Effector memory CD8-positive, alpha-beta T cell (primary cell): ENCODE measurements at places on chromosomes 7 and 10.
A peak's percentile ranks its signal among the peaks of the same experiment; 100 is the strongest.

DNA sequence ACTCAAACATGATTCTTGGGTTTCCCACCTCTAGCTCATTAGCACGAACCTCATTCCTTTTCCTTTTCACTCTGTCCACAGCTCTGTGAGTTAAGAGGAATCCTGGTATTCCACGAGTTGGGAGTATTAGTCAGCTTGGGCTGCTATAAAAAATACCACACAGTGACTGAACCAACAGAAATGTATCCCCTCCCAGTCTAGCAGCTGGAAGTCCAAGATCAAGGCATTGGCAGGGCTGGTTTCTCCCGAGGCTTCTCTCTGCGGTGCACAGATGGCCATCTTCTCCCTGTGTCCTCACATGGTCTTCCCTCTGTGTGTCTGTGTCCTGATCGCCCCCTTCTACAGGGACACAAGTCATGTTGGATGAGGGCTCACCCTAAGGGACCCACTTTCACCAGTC lies 261.6 kb downstream of the TNS3 start:
- DNase-seq = no peak

DNA sequence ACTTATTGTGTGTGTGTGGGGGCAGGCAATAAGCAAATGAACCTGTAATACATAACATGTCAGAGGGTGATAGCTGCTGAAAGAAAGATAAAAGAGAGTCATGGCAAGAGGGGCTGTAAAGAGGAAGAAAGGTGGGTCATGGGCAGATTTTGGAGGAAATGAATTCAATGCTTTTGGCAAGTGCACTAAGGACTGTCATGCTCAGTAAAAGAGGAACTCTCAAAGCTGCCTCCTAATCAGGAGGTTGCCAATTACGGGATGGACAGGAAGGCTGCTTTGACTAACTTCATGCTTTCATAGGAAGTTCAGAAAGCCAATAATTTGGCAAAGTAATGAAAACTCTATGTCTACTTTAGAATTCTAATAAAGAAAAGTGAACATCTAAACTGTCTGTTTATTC lies 401.2 kb downstream of the SH2D4B start:
- DNase-seq = no peak

DNA sequence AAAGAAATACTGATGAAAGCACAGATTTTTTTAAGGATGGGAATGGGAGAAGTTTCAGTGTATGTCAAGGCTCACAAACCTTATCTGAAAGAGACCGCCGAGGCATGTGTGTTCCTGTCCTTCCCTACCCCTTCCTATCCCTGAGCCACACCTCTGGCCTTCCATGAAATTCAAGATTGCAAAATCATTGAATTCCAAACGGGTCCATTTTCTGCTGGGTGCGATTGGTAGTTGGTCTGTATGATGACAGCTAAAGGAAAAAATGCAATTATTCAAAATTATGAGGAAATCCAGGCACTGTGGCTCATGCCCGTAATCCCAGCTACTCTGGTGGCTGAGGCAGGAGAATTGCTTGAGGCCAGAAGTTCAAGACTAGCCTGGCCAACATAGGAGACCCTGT lies 170.1 kb downstream of the ARHGAP12 start:
- DNase-seq = no peak

DNA sequence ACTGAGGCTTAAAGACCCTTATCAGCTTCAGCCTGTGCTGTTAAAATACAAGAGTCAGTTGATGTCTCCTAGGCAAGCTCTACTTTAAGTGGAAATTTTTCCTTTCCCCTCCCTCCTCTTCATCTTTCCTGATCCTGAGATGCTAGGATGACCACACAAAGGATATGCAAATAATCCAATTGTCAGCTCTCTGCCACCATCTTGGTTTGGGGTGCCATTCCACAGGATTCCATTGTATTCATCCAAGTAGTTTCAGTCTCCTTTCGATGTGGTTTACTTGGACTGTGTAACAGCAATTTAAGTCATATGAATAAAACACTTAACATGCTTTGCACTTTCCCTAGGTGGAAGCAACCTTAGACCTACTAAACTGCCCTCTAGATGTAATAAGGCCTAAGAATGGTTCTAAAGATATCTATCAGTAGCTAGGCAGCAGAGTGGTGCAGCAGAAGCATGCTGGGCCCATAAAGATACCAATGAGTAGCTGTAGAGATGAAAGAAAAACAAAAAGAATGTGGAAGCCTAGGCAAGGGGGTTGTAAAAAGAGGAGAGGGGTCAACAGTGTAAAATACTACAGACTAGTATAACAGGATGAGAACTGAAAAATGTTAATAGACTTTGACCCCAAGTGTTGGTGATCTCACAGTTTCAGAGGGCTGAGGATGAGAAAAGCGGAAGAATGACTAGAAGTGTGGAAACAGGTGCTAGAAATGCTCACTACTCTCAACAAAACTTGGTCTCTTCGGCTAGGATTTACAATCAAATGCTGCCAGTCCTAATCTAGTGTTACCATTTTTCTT lies 2.4 kb upstream of the CFAP69 start:
- no peak for DNase-seq

DNA sequence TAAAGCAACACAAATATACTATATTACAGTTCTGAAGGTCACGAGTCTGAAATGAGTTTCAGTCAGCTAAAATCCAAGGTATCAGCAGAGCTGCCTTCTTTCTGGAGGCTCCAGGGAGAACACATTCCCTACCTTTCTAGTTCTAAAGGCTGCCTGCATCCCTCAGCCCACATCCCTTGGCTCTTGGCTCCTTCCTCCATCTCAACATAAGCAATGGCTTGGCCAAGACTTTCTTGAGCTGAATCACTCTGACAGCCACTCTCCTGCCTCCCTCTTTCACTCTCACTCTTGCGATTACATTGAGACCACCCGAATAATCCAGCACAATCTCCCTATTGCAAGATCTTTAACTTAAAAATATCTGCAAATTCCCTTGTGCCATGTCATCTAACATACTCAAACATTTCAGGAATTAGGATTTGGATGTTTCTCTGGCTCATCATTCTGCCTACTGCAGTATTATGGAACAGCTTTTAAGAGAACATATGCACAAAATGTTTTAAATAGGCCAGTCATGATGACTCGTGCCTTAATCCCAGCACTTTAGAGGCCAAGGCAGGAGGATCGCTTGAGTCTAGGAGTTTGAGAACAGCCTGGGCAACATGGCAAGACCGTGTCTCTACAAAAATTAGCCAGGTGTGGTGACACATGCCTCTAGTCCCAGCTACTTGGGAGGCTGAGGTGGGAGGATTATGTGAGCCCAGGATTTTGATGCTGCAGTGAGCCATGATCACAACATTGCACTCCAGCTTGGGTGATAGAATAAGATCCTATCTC lies 144.2 kb upstream of the VSTM2A start:
- no peak for DNase-seq

GRCh38 chr10:50896721-50897120 lies 11.3 kb upstream of the A1CF start:
- no peak for DNase-seq

GRCh38 chr7:15839416-15840100 lies 153.1 kb upstream of the MEOX2 start:
- DNase-seq = no peak

- no peak for DNase-seq
Measured at GRCh38 chr10:119724593-119725516, 995 bp upstream of the INPP5F start.

GRCh38 chr10:85612378-85612775 lies 754.2 kb downstream of the GRID1 start:
- DNase-seq = peak; percentile 38

- no peak for DNase-seq
Measured at GRCh38 chr7:32865448-32866030, 26.0 kb downstream of the KBTBD2 start.

DNA sequence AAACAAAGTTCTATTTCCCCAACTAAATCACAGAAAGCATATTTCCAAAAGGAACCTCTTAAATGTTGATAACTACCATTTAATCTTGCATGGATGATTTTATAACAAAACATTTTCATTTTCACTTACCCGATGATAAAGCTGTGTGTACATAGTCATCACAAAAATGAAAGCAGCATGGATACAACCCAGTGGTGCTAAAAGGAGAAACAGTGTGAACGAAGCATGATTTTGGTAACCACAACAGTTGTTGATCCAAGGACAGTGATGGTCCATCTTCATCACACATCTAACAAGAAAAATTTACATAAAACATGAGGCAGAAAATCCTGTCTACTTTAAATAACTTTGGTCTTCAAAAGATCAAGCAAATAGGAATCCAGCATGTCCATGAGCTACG lies 4.7 kb downstream of the ZDHHC6 start:
- no peak for DNase-seq

DNA sequence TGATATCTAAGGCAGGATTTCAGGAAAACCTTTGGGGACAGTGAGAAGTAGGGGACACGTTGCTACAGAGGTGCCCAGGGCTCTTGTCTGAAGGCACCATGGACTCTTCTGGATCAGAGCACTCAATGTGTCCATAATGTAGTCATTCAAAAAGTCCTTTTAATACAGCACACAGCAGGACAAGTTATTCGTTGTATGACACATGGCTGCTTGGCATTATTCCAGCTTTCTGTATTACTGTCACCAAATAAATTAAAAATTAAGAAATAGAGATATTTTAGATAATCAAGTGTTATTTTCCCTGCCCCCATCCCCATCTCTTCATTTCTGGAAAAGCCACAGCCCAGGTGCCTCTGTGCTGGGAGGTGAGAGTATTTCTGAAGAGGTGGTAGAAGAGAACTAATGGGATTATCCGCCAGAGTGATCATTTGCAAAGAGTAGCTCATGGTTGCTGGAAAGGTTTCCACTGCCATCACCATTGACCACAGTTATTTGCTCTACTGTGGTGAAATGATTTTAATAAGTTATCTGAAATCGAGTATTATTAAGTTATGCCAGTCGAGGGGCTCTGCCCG lies 83.0 kb downstream of the CXCL12 start:
- no peak for DNase-seq

GRCh38 chr10:47044741-47045140 lies 133.5 kb downstream of the PTPN20 start:
- no peak for DNase-seq

DNA sequence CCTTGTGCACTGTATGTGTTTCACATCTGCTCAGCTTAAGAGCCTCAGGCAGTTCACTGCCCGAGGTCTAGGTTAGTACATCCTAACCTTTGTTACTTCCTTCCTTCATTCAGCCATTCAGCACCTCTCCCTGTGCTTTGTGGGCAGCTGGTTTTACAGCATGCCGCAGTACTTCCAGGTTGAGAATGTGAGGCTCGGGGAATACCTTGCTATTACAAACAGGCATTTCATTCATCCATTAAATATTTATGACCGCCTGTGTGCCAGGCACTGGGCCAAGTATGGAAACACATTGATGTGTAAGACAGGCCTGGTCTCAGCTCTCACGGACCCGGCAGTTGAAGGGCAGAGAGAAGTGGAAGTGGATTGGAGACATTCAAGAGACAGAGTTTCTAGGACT lies 82.4 kb downstream of the SHH start:
- DNase-seq = no peak

DNA sequence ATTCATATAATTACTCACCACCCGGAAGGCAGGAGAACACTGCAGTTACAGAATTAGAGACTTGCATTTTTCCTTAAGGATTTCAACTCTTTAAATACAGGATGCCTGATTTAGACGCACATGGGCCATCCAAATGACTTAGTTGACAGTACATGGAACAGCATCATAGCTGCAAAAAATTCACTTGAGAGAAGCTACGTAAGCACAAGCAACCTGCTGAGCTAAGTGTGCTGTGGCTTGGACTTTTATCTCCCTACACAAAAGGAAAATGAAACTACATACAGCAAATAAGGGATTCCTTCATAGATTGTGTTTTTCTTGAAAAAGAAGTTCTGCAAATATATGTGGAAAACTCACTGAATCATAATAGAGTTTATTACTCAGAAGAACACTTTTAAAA lies 152.6 kb downstream of the POU6F2 start:
- DNase-seq = no peak

DNA sequence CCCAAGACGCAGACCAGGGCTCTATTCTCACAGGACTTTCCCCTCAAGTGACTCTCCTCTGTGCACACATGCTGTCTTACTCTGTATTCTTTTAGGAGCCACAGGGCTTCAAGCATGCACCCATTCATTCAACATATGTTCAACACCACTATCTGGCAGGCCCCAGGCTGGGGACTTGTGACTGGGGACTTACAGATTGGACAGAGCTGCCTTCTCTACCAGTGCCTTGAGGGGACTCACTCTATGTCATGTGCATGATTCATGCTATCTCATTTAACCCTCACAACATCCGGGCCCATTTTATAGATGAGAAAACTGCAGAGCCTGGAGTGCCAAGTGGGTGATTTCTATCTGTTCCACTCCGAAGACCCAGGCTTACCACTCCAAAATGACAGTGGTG lies 34.3 kb downstream of the MYL10 start:
- no peak for DNase-seq

DNA sequence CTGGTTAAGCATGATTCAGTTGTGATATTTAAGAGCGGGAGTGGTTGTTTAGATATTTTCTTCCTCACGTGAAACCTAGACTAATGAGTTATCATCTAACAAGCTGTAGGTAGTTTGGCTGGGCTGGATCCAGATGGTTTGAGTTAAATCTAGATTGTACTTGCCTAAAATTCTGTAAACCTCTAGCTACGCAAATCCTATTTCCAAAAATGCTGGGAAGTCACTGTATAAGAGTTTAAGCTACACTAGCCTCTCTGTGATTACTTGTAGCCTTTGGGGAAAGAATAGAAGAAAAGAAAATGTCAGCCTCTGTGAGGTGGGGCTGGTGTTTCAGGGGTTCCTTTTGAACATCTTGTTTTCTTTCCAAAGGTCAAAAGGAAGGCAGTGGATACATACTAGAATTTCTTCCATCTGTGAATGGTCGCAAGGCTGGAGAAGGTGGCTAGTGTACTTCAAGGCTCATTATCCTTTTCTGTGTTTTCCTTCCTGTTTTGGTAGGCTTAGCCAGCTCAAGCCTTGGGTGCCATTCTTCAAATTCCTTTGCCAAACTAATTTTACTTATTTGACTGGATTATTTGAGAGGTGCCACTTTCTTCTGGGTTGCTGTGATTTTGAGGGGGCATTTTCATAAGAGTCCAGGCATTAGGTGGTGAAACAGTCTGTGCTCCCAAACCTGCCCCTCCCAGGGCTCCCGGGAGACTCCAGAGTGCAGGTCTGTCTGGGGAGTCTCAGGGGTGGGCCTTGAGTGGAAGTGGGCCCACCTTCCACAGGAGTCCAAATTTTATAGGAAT lies 5.2 kb upstream of the EN2 start:
- DNase-seq = no peak

GRCh38 chr7:156527458-156527890 lies 113.1 kb upstream of the RNF32 start:
- DNase-seq = no peak

- no peak for DNase-seq
Measured at GRCh38 chr10:75165684-75166622, 44.6 kb upstream of the VDAC2 start.
